ENCODE measurements at places on chromosomes 7 and 10.

- no peak for DNase-seq
These were observed 87.0 kb upstream of the IGFBP3 start for GRCh38 chr7:46007990-46008643.

DNA sequence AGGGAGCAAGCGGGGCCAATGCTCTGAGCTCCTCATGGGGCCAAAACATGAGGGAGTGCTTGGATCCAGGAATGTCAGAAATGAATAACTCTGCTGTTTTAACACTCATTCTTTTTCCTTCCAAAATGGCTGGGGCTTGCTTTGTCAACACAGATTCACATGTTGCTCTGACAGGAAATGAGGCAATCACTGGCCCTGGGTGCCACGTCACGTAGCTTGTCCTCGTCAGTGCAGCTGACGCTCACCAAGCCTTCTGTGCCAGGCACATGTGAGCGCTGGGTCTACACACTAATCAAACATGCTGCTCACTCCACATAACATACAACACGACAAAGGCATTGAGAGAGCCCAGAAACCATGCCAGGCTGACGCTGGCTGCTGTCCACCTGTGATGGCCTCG is 198.9 kb downstream of the WDR37 start:
- no peak for DNase-seq

GRCh38 chr7:70698219-70698832 is 433.6 kb upstream of the GALNT17 start:
- DNase-seq = no peak

GRCh38 chr10:90859321-90859751 is 1.5 kb upstream of the HTR7 start:
- no peak for DNase-seq

GRCh38 chr10:97515271-97515978 is 16.7 kb downstream of the UBTD1 start:
- no peak for DNase-seq
